Activated B cell treated with CpG ODN at 0.5 μM for 24 hours (primary cell): ENCODE measurements at places on chromosomes 11 and 22. TPM values are rescaled to one million over a fixed set of nuclear protein-coding genes. Genes with fewer than 3 reads are reported as not detected.

DNA sequence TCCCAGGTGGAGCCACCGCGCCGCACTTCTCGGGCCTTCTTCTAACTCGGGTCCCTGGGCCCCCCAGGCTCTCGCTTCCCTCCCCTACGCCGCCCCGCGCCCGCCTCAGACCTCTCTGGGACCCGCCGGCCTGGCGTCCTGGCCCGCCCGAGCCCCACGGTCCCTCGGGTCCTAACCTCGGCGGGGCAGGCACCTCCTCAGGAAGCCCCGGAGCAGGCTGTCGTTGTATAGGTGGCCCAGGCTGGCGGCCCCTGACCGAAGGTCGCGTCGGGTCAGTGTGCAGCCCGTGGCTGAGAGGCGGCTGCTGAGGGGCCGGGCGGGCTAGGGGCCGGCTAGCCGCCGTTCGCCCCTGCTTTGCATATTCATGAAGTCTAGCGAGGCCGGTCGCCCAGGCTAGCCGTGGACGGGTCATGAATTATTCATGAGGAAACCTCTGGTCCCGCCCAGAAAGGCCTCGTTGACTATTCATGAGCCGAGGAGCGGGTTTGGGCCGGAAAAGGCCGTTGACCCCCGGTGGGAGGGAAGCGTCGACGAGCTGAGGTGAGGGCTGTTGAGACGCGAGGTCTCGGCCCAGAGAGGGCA is at the start of gene HORMAD2:
TSS of gene HORMAD2 (plus strand) at position 513 of the 582 bp plus-strand sequence. CDS start 13,489 bp downstream, outside the sequence.
- H3K27ac ChIP-seq: no peak within 1 kb of the TSS
- peak; percentile 22 for DNase-seq
- H3K4me1 ChIP-seq: peaks cover 12% of the 10 kb centered on the region

DNA sequence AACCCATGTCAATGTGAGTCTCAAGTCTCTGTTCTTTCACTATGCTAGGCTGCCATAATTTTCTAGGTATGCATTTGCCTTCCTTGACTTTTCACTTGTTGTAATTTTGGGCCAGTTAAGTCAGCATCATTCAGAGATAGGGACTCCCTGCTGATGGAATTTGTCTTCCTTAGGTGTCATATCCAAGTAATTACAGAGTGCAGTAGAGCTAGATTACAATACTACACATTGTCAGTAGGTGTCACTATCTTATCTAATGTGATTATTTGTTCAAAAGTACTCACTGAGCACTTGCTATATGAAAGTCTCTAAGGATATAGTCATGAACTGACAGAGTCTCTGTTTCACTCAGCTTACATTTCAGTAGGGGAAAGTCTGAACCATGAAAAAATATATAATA is 25.0 kb upstream of the SYN3 start:
- H3K4me3 ChIP-seq: no peak overlapping the region
- no peaks in the 10 kb centered on the region for H3K36me3 ChIP-seq
- peaks cover 22% of the 10 kb centered on the region for H3K27me3 ChIP-seq
- no peak overlapping the region for H3K27ac ChIP-seq
- H3K4me1 ChIP-seq: no peaks in the 10 kb centered on the region
- DNase-seq: no peak

- H3K36me3 ChIP-seq: peaks cover 21% of the 10 kb centered on the region
- H3K4me3 ChIP-seq: peak overlapping the region; percentile 0
- no peak for DNase-seq
- H3K27ac ChIP-seq: no peak overlapping the region
These were observed 106.3 kb downstream of the ATXN10 start for GRCh38 chr22:45777852-45778375.

- no peaks in the 10 kb centered on the region for H3K36me3 ChIP-seq
- H3K27ac ChIP-seq: no peak overlapping the region
- no peak for DNase-seq
- H3K4me1 ChIP-seq: peaks cover 23% of the 10 kb centered on the region
- no peaks in the 10 kb centered on the region for H3K27me3 ChIP-seq
- H3K4me3 ChIP-seq: no peak overlapping the region
These were observed 19.2 kb upstream of the PPARA start for GRCh38 chr22:46131151-46131587.

DNA sequence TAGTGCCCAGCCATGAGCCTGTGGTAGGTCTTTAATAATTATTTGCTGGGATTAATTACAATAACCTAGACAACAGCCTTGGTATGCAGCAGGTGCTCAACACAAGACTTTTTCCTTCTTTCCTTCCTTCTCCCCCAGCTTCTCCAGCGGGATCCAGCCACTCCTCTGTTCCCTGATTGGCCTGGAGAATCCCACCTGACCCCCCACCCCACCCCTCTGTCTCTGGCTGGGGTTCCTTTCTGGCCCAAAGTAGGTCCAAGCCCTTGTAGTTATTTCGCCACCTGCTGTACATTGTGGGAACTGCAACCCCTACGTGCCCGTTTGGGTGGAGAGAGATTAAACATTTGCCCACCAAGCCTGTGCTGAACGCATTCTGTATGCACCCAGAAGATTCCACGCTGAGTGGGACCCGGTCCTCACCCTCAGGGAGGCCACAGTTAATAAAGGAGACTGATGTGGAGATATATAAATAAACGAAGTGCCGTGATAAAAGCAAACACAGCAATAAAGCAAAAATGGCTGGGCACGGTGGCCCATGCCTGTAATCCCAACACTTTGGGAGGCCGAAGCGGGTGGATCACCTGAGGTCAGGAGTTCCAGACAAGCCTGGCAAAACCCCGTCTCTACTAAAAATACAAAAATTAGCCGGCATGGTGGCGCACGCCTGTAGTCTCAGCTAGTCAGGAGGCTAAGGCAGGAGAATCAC is 32.1 kb upstream of the DGKZ start:
- H3K4me3 ChIP-seq: no peak overlapping the region
- no peaks in the 10 kb centered on the region for H3K36me3 ChIP-seq

The CNTF gene
- total RNA-seq: 3.2 and 3.9 TPM in 2 replicates
